ENCODE measurements at places on chromosomes 1 and 21.

- DNase-seq, result no peak
Observed at GRCh38 chr1:14149431-14149830, 449.1 kb upstream of the KAZN start.

GRCh38 chr1:57518496-57518895, 94.6 kb upstream of the DAB1 start:
- no peak for DNase-seq

DNA sequence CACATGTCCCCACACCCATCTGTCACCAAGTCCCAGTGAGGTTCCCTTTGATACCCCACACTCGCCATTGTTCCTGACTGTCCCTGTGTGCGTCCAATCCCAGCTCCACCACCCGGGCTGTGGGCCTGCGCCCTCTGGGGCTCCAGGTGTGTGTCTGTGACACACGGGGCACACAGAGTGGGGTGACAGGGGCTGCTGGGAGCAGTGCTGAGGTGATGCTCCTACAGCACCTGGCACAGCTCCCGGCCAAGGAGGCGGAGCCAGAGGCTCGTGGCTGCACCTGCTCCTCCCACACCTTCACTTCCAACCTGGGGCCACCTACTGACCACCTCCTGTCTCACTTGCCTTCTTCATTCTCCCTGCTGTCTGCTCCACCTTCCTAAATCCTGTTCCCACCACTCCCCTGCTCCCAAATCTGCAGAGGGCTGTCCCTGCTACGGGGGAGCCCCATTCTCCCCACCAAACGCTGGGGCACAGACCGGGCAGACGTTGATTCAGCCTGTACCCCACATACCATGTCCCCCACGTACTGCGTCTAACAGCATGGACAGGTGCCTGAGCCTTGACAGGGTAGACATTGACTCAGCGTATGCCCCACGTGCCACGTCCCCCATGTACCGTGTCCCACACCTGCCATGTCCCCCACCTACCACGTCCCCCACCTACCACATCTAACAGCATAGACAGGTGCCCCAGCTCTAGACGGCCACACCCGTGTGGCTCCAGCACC, 16.4 kb downstream of the WDR4 start:
- DNase-seq, result no peak

GRCh38 chr1:11654137-11654938, at the start of the genes FBXO2 and FBXO44:
TSS of gene FBXO2 (minus strand) at chr1:11654429. CDS start at chr1:11654340, 89 bp downstream.
TSS of gene FBXO44 (plus strand) at chr1:11654877. CDS start at chr1:11655836, 959 bp downstream.
- DNase-seq, result no peak

DNA sequence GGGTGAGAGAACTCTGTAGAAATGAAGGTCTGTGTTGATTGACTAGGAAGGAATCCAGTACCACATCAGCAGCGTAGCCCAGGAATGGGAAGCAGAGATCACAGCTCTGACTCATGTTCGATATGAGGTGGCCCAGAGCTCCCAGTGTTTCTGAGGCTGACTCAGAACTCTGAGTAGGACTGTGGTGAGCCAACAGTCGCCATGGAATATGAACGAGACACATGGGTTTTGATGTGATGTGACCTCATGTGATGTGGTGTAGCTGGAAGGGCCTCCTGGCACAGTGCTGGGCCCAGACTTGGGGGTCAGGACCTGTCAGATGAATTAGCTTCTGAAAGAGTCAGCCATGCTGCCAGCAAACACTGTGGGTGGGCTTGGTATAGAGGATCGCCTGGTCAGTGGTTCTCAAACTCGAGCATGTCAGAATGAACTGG, 237.0 kb downstream of the MRPL39 start:
- no peak for DNase-seq

DNA sequence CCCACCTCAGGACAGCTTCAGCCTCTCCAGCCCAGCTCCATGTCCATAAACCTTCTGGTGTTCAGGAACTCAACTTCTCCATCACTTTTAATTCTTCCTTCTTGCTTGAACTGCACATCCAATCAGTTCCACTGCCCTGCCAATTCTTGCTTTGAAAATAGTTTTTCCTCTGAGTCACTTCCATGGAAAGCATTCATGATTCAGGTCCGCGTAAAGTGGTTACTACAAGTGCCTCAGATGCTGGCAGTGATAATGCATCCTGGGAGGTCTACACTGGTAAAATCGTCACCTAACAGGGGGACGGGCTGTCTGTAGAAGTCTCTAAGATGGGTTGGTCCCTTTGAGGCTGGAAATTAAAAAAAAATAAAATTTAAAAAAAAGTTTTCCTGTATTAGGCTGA, 25.9 kb upstream of the RCAN1 start:
- DNase-seq, result no peak

DNA sequence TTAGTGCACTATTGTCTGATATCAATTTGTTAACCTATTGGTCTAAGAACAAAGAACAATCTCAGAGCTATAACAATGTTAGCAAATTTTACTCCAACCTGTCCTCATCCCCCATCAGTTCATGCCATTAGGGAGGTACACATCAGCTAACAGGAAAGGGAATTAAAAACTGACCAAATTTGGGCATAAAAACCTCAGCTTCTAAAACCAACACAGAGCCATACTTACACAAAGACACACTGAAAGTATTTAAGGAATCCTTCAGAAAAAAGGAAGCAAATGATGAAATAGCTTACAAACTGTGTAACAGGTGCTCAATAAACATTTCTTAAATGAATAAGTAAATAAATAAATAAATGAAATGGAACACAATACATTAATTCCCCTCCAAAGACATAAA, 89.2 kb downstream of the TTLL7 start:
- no peak for DNase-seq

- DNase-seq, result no peak
Observed at GRCh38 chr1:114093624-114094362, 59.9 kb downstream of the SYT6 start.

GRCh38 chr1:63600248-63600647, 7.0 kb downstream of the PGM1 start:
- no peak for DNase-seq

DNA sequence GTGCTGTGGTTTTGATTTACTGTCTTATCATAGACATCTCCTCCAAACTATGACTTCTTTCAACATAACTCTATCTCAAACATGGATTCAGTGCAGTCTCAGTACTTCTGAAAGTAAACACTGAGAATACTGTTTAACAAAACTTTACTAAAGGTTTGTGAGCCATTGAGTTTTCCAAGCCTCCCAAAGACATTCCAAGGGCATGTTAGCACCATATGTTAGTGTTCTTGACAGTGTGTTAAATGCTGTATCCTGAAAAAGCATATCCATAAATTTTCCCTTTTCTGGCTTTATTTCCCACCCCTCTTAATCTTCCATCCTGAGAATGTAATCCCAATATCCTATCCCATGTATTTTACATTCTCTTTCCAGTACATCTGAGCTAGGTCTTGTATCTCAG, 446.8 kb upstream of the CXADR start:
- no peak for DNase-seq

GRCh38 chr1:211616231-211616964, 37.4 kb upstream of the SLC30A1 start:
- no peak for DNase-seq

- no peak for DNase-seq
Observed at GRCh38 chr1:40394491-40395172, 21.1 kb downstream of the SMAP2 start.

DNA sequence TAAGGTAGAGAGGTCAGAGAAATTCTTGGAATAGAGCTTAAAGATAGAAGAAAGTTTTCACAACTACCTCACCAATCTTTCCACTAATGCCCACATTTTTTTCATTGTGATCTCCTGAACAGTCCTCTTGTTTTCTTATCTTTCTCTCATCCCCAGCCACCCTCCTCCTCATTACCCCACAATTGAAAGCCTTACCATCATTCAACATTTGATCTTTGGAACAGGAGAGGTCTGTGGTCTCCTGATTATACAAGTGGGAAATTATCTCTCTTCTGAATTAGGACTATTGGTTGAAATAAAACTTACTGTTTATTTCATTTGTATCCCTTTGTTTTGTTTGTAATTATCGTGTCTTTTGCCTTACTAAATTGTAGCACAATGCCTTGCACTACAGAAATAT, 29.6 kb downstream of the DNAH14 start:
- DNase-seq, result no peak

DNA sequence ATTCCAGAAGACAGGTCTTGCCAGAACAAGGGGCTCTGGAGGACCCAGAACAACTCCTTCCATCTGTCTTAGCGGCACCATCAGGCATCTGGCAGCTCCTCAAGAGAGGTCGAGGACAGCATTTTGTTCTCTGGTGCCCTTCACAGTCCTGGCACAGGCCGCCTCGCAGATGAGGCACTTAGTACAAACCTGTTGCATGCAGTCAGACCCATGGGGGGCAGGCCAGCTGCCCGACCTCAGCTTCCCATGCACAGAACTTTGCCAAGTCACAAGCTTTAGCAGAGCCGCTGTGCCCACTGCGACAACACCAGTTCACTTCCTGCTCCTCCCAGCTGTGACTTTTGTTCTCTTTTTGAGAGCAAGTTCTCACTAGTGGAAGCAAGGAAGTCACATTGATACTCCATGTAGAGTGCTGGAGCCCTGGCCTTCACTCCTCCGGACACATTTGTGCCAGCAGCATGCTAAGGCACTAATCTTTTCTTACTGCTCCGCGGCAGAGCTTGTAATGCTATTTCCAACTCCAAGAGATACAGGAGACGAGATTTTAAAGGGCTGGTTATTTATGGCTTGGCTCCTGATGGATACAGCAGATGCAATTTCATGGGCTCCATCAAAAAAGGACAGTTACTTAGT, 44.6 kb downstream of the HMGB4 start:
- no peak for DNase-seq

DNA sequence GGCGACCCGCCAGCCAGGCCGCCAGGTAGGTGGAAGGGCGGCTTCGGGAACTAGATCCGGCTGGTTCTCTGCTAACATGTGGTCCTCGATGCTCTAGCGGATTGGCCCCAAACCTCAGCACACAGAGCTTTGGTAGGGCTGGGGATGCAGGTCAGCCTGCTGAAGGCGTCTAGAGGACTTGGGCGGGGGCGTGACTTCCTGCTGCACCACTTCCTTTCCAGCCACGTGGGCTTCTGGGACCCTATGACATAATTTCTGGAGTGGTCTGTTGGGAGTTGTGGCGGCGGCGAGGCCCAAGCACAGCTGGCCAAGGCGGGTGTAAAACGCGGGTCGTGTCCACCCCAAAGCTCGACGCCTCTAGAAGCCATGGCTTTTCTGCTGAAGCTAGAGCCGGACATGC, 124.5 kb downstream of the ATF6 start:
- no peak for DNase-seq

- no peak for DNase-seq
Observed at GRCh38 chr1:212247179-212247721, 38.0 kb upstream of the PPP2R5A start.

DNA sequence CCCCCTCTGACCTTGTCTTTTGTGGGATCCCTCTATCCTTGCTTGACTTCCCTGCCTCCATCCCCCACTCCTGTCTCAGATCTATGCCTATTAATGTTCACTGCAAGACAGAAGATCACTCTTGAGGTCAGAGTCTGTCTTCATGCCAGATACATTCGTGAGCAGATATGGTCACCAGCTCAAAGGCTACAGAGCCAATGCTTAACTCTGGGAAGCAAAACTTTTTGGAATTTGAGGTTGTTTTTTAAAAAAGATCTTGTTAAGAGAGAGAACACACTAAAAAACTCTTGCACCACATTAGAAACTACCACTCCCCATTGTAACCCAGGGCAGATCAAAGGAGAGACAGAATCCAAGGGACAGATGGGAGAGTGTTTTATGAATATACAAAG, 17.1 kb upstream of the A3GALT2 start:
- no peak for DNase-seq

DNA sequence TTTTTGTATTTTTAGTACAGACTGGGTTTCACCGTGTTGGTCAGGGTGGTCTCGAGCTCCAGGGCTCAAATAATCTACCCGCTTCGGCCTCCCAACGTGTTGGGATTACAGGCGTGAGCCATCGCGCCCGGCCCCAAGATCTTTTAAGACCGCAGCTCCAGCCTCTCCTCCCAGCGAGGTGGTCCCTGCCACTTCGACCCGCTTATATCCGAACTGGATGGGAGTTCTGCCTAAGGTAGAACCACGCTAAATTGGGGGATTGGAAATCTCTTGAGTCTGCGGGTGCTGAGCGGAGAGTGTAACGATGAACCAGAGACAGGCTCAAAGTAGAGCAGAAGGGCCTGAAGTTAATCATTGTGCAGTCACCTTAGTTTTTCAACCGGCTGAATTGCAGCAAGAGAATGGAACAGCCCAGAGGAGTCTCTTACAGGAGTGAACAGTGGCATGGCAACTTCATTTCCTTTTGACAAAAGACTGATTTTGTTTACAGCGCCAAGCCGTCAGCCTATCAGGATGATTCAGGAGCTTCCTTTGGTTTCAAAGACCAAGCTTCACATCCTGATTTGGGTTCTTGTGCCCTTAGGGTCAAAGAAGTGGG, 726 bp upstream of the CYB5R1 start:
- no peak for DNase-seq

- no peak for DNase-seq
Observed at GRCh38 chr1:80523861-80524260, 1276.9 kb upstream of the ADGRL2 start.

DNA sequence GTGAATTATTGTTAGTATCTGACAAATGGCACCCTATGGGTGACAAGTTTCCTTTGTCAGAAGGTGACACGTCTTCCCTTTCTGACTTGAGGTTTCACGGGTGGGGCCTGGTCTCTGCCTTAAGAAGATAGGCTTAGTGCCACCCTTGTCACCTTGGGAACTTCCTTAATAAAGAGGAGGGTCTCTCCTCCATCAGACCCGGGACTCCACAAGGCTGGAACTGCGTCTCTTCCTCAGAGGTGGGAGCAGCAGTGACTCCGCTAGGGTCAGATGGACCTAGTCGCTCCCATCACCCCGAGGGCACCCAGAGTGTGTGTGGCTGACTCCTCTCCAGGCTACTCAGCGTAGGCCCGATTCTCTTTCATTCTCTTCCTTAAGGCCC, 774 bp upstream of the WDTC1 start:
- no peak for DNase-seq

DNA sequence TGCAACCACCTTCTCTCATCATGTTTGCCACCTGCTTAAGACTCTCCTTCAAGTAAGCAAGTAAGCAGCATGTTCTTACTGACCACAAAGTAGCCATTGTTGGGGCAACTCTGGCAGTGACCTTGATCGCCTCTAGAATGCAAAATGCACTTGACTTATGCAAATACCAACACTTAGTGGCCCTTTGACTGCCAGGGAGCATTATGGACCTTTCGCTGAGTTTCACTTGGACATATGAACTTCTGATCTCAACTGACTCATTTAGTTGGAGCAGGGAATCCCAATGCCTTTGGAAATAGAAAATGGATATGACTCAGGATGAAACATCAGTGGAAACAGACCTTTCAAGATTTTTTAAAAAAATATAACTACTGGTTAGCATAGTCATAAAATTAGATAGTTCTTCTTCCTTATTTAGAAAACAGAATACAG, 6.1 kb upstream of the PLA2G5 start:
- no peak for DNase-seq

- DNase-seq, result no peak
Observed at GRCh38 chr1:166868639-166869038, 7.4 kb downstream of the TADA1 start.

DNA sequence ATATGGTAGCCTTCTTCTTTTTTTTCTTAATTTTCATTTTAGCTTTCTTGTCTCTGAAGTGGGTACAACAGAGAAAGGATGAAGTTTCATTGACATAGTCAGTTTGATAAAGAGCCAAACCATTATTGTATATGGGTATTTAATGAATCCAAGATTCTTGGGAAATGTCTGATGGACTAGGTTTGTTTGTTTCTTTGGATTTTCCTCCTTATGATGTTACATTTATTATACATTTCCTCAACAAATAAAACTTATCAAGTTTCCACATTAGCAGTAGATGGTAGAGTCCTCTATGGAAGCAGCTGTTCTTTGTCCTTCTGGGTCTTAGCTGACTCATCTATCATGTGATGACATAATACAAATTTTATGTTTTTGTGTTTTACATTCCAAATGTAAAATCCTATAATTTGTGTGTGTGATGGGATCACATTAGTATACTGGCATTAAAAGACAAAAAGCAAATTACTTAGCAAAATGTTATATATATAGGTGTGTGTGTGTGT, 6.0 kb downstream of the COL24A1 start:
- DNase-seq, result no peak
